T-helper 2 cell treated with Interferon-gamma antibody and Interleukin-4, amounts not matched to agents 5 μg/mL and 100 μg/mL, for 36 hours (primary cell): ENCODE measurements at places on chromosomes 3 and 15.

DNA sequence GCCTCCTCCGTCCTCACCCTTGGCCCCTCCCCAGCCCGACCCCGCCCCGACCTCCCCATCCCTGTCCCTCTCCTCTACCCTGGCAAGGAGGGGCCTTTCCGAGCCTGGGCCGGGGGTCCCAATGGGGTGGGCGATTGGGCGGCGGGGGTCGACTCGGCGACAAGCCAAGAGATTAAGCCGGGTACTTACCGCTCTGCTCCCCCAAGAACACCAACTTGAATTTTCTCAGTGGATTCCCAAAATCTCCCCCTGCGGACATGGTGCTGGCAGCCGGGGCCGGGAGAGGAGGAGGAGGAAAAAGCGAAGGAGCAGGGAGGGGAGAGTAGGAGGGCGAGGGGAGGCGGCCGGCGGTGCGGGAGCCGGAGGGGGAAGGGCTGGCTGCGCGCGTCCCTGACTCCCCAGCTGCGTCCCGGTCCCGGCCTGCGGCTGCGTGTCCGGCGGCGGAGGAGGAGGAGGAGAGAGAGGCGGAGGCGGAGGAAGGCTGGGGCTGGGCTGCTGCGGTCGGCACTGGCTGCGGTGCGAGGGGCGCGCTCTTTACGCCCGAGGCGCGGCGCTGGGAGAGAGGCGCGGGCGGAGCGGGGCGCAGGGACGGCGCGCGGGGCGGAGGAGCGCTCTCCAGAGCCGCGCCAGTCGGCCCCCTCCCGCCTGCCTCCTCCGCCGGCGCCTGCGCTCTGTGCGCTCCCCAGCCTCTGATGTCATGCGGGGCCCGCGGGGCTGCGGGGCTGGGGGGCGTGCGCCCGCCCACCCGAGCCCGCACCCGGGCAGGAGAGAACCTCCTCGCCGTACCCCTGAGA, at the start of gene RAB6B:
Gene RAB6B, minus strand, starts transcription at position 675 of the 794 bp plus-strand sequence. Its CDS starts 416 bp downstream, at position 259.
- peak; percentile 20 for DNase-seq

DNA sequence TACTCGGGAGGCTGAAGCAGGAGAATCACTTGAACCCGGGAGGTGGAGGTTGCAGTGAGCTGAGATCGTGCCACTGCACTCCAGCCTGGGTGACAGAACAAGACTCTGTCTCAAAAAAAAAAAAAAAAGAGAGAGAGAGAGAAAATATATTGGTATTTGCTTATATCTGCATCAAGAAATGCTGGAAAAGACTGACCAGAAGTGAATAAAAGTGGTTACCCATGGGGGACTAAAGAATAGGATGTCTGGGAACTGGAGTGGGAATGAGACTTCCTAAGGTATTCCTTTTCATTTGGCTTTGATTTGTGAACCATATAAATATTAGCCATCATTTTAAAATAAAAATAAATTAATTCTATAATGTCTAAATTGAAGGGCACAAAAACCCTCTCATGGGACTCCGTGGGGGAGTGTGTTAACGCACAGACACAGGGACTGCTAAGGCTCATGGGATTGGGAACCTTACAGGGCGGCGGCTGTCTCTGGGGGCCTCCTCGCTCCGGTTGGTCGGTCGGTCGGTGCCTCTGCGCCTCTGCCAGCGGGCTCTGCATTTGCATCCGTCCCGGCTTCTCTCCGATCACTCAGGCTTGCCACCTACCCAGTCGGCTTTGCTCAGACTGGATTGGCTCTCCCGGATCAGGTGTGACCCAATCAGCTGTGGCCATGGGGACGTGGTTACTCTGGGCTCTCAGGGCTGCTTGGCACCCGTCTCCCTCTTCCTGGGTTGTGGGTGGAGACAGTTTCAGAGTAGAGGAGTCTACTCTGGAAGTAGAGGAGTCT, 12.7 kb upstream of the TSPAN3 start:
- peak; percentile 30 for DNase-seq

- no peak for DNase-seq
These were observed 327.9 kb upstream of the CTNNB1 start for GRCh38 chr3:40871394-40871793.

DNA sequence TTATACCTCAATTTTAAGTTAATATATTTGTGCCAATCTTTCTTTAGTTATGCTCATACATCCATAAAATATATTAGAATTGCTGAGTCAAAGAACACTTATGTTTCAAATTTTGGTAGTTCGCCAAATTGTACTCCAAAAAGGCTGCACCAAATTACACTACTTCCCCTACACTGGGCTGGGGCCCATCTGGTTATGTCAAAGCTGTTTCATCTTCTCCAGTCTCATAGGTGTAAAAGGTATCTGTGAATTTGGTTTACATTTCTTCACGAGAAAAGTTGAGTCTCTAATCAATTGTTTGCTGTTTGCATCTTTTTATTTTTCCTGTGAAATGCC, 706 bp downstream of the FSIP1 start:
- DNase-seq: no peak
